ENCODE measurements at places on chromosomes 11 and 22.

GRCh38 chr11:96461871-96462270 lies 72.1 kb downstream of the JRKL start:
- no peak for DNase-seq

DNA sequence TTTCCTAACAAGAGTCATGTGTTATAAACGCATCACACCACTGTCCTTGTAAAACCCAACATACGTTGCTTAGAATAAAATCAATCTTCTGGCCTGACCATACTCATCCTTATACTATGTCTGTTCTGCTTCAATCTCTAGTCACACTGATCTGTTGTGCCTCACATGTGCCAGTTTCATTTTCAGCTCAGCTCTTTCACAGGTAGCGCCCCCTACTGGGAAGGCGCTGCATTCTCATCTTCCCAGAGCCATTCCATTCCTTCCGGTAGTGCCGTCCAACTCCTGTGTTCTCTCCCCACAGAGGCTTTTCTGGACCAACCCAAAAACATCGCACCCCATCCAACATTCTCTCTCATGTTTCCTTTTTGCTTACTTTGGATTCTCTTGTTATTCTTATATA lies 22.2 kb downstream of the CASP5 start:
- no peak for DNase-seq

GRCh38 chr11:102600666-102601065 lies 24.5 kb downstream of the MMP20 start:
- DNase-seq: no peak

- no peak for DNase-seq
These were observed 680.9 kb upstream of the ANO5 start for GRCh38 chr11:21511835-21512440.

- no peak for DNase-seq
These were observed 97.7 kb upstream of the TOP3B start for GRCh38 chr22:22080270-22080669.

DNA sequence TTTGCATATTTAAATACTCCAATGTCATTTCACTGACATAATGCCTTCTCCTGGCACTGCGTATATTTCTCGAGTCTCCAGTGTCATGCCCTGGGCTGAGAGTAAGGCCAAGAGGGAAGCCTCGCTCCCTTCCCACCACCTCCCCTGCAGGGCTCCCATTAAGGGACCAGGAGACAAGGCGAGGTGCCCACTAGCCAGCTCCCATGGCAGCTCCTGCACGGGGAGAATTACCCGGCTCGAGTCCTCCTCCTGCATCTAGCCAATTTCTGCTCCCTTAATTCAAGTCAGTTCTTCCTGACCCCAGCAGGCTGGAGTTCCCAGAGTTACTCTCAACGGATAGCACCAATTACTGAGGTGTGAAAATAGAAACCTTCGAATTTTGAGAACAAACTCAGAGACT lies 31.9 kb downstream of the OPCML start:
- DNase-seq: no peak

DNA sequence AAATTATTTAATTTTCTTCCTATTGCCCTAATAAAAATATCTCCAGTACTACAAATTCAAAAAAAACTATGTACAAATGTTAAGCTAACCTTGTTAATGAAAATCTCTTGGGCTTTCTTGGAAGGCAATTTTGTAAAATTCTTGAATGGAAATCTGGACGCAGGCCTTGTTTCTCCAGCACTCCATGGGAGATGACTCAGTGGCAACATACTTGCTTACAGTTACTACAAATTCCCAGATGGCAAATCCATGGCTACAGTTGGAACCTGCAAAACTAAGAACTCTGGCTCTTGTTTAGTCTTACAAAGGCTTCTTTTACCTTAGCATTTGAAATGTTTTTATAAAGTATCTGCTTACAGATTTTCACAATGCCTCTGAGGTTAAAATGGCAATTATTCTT lies 725.2 kb downstream of the DLG2 start:
- peak; percentile 17 for DNase-seq

GRCh38 chr22:47865626-47866025 lies 1103.2 kb downstream of the TBC1D22A start:
- DNase-seq: no peak

GRCh38 chr11:16924826-16925560 lies 89.2 kb downstream of the PLEKHA7 start:
- no peak for DNase-seq

GRCh38 chr11:110645253-110645652 lies 67.0 kb downstream of the ARHGAP20 start:
- no peak for DNase-seq

DNA sequence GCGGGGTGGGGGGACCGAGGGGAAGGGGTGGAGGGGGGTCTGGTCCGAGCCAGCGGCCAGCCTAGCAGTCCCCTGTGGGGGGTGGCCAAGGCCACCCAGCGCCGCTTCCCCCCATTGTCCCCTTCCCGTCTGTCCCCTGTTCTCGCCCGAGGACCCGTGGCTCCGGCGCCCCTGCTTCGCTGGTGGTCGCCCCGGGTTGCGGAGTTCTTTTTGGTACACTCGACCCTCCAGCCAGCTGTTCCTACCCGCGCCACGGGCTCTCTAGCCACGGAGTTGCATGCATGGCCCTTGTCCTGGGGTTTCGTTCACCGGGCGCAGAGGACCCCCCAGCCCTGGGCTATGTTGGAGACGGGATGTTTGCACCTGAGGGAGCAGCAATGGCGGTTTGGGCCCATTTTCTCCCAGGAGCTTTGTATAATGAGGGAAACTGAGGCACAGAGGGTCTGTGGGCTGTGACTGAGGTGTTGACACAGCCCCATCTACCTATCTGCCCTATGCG lies 489 bp downstream of the RNF214 start:
- DNase-seq: no peak

- peak; percentile 72 for DNase-seq
These were observed at the start of gene MCM5 for GRCh38 chr22:35399678-35400500. Gene MCM5, plus strand, starts transcription at chr22:35400140. Its CDS starts 299 bp downstream, at chr22:35400439.

- DNase-seq: no peak
These were observed 751 bp downstream of the MS4A10 start for GRCh38 chr11:60785806-60786361.

GRCh38 chr11:10990160-10990559 lies 132.3 kb upstream of the ZBED5 start:
- DNase-seq: no peak

DNA sequence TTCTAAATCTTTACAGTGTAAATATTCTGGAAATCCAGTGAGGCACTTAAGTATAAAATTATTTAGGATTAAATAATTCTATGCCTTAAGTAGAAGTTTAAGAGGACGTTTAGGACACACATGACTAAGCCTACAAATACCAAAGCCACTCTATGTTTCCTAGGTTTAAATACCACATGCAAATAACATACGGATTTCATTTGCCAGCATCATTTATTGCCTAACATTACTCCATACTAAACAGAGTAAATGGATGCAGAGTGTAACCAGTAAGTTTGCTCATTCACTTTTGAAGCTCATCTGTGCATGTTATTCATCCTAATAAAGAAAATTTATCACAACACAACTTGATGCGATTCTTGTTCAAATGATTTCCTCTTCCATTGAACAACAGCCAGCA lies 4.1 kb downstream of the BDNF start:
- no peak for DNase-seq

- no peak for DNase-seq
These were observed 113.6 kb upstream of the NNMT start for GRCh38 chr11:114182471-114183043.

DNA sequence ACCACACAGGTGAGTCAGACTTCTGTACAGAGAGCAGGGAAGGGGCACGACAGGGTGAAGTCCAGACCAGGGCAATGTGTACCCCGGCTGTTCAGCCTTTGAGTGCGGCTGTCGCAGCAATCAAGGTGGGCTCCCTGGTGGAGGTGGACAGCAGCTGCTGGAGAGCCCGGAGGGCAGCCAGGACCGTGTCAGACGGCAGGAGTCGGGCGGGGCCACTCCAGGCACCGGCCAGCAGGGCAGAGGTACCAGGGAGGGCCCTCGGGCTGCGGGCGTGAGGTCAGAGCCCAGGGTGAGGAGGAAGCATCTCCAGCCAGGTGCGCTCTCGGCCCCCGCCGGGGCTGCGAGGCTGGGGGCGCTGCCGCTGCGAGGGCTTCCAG lies 802 bp upstream of the PIM3 start:
- no peak for DNase-seq

GRCh38 chr22:40898850-40899357 lies 37.0 kb upstream of the DNAJB7 start:
- DNase-seq: no peak

DNA sequence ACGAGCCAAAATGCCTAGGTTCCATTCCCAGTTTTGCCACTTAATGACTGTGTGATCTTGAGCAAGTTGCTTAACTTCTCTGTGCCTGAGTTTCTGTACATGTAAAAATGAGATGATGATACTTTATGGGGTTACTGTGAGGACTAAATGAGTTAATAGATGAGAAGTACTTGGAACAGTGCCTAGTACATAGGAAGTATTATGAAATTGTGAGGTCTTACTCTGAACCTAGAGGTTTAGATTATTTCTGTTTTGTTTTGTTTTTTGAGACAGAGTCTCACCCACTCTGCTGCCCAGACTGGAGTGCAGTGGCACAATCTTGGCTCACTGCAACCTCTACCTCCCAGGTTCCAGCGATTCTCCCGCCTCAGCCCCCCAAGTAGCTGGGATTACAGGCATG lies 227.0 kb upstream of the POU2AF2 start:
- DNase-seq: no peak

DNA sequence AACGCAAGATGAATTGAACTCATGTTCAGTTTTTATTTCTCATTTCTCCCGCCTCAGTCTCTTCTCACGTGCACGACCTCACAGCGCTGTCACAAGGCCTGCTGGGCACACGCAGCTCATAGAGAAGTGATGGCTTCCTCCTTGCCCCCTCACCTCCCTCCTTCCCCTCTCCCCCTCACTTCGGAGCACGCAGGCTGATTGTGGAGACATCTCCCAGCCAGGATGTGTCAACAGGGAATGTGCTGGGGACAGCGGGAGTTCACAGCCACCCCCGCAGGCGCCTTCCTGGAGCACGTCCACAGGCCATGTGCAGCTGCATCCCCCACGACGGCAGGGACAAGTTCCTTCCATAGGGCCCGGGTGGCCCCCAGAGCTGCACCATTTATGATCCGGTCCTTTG lies 29.1 kb upstream of the KRTAP5-6 start:
- no peak for DNase-seq

DNA sequence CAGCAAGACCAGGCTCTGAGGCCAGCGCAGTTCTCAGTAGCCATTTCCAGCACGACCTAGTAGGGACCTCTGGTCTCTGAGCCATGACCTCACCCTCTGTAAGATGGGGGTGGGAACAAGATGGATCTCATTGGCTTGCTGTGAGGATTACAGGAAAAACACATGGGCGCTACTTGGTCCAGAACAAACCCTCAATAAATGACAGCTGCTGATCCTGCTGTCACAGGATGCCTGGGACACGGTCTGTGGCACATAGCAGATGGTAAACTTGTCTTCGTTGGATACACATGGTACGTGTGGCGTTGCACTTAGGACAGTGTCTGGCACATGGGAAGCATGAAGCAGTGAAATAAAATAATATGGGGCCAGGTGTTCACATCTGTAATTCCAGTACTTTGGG lies 4.5 kb upstream of the KCTD17 start:
- no peak for DNase-seq

GRCh38 chr11:25377466-25377865 lies 880.6 kb downstream of the LUZP2 start:
- DNase-seq: no peak

DNA sequence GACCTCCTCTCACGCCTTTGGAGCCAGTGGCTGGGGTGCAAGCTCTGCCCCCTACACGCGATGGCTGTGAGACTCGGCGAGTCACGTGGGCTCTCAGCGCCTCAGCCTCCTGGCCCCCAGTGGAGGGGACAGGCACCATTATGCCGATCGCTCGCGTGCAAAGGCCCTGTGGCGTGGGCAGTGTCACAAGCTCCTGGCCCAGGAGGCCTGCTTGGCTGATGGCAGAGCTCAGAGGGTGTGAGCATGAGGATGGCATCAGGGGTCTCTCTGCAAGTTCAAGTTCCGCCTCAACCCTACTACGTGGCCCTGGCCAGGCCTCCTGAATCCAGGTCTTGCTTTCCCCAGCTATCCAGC lies 90.8 kb upstream of the KCNQ1OT1 start:
- no peak for DNase-seq
